ENCODE measurements at places on chromosomes 7 and 10.

- DNase-seq, result no peak
Observed at GRCh38 chr7:2217716-2218443, 14.9 kb downstream of the MAD1L1 start.

GRCh38 chr10:62636825-62637248 is 167.7 kb upstream of the ADO start:
- DNase-seq, result no peak

- DNase-seq, result no peak
Observed at GRCh38 chr7:33418251-33418701, 288.9 kb downstream of the BBS9 start.

DNA sequence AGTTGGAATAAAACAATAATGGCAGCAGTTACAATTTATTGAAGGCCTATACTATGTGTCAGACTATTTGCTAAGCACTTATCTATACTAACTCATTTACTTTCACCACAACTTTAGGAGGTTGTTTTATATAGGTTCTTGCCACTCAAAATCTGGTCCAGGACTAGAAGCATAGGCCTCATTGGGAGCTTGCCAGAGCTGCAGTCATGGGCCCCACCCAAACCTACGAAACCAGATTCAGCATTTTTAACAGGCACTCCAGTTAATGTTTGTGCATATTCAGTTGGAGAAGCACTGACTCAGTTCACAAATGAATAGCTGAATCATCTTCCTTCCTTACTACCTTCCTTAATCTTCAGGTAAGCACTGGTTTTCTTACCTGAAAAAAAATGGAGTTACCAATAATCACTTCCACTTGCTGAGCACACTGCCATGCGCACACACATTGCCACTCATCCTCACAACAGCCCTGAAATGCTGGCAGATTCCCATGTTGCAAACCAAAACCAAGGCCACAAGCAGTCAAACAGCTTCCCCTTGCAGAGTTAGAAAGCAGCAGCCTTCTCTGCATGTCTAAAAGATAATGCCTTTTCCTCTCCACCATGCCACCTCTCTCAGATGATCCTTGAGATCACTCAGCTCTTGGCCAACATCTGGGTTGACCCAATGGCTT is 122.4 kb downstream of the SLC16A9 start:
- DNase-seq, result no peak

GRCh38 chr7:13748998-13749397 is 240.5 kb downstream of the ETV1 start:
- DNase-seq, result no peak

GRCh38 chr7:148264933-148265557 is 325.5 kb upstream of the C7orf33 start:
- no peak for DNase-seq

DNA sequence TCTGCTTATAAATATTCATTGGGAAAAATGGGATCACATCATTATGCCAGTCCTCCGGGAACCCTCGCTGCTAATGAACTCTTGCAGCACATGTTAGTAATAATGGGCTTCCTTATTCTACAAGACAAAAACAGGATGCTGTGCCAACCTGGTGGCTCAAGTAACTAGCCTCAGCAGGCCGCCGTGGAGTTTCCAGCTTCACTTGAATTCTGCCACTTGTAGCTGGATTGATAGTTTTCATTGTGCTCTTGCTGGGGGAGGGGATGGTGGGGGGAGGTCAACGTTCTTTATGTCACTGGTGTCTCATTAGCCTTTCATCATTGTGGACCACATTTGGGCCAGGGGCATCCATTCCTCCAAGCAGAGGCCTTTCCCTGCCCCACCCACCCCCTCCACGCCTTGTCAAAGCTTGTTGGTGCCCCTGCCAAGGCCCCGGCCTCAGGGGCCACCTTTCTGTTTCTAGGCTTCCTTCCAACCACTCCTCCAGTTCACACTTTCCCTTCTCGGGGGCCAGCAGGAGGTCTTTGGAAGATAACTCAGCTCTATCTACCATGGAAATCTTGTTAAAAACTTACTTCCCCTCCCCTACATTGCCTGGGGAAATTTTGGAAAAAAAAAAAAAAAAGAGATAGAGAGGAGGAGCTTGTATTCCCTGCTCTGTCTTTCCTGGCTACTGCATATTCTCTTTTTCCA is 153.9 kb downstream of the BMPER start:
- no peak for DNase-seq
